Left renal pelvis (tissue), 4 donors: ENCODE measurements at places on chromosomes 13 and 19.

DNA sequence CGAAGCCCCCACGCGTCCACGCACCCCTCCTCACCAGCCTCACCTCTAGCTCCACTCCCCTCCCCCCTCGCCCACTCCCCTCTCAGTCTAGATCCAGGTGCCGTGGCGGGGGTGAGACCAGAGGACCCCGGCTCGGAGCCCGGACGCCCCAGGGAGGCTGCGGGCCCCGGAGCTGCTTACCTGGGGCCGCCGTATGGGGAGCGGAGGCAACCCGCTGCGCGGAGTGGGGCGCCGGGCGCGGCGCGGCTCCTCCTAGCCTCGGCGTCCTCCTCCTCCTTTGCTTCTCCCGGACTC, 353 bp downstream of the ENOX1 start:
- no peak for DNase-seq

DNA sequence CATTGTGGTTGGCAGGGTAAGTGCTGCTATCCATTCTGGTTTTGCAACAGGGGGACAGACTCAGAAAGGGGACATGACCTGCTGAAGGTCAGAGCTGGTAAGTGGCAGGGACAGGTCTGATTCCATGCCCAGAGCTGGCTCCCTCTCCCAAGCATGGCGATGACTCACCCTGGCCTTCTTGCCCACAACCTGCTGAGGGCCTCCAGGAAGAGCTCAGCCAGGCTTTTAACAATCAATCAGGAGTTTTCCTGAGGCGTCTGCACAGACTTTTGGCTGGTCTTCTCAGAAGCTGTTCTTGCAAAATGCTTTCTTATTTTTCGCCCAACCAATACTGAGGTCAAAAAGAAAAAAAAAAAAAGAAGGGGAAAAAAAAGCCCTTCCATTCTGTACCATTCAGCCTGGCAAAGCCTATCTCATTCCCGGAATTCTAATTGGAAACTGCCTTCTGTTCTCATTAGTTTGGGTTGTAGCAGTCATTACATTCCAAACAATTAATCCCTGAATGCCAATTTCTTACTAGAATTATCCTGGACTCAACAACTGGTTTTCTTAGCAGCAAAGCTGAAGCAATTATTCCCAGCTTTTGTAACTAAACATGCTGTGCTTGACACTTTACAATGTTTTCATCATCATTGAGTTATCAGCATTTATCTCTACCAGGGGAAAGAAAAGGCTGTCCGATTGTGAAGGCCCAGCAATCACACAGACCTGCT, 17.7 kb downstream of the SIAH3 start:
- DNase-seq, result no peak

- DNase-seq, result no peak
Observed at GRCh38 chr13:23504180-23504579, 66.0 kb upstream of the TNFRSF19 start.

DNA sequence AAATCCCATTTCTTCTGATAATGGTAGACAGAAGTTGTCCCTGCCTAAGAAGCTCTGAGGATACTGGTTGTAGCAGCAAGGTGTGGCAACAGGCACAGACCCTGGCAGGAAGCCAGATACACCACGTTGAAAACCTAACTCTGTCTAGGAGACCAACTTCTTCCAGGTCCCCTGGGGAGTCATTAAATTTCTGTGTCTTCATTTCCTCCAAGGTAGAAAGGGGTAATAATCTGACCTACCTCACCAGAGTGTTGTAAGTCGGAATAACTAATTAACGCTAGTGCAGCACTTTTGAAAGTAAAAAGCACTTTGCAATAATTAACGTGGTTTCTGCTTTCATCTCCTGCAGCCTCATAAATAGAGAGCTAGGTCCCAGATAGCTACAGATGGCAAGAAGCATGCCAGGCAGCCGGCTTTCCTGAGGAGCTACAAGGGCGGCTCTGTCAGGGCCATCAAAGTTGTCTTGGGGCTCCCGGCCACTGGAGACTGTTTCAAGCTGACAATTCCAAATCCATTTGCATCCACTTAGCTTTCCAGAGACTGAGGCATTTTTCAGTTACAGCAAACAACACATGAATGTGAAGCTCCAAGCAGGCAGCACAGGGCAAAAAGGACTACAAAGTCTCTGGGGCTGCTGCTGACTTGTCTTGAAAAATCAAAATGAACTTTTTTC, 176.2 kb downstream of the FOXO1 start:
- DNase-seq, result no peak

DNA sequence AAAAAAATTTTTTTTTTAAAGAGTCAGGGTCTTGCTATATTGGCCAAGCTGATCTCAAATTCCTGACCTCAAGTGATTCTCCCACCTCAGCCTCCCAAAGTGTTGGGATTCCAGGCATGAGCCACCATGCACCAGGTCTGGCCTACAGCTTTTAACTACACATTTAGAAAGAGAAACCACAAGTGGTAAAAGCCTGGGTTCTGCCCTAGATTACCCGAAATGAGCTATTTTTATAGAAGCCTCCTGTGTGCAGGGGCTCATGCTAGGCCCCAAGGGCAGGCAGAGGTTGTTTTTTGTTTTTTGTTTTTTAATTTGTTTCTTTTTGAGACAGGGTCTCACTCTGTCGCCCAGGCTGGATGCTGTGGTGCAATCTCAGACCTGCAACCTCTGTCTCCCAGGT, 14.0 kb upstream of the MYADM start:
- no peak for DNase-seq

- DNase-seq, result no peak
Observed at GRCh38 chr13:88483202-88483601, 812.0 kb downstream of the SLITRK5 start.

DNA sequence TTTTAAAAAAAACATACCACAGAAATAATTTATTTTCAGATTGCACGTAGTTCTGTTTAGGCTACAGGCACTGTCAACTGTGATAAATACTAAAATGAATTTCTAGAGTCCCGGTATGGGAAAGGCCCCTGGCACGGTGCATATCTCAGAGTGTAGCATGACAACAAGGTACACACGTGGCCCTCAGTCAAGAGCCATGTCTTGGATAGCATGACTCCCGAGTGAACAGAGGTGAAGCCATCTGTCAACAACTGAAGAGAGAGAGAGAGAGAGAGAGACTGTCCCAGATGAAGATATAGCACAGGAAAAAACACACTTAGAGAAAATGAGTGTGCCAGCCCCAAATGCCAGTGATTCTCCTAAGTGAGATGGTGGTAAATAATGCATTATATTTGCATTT, 297.5 kb downstream of the MYO16 start:
- DNase-seq, result no peak

DNA sequence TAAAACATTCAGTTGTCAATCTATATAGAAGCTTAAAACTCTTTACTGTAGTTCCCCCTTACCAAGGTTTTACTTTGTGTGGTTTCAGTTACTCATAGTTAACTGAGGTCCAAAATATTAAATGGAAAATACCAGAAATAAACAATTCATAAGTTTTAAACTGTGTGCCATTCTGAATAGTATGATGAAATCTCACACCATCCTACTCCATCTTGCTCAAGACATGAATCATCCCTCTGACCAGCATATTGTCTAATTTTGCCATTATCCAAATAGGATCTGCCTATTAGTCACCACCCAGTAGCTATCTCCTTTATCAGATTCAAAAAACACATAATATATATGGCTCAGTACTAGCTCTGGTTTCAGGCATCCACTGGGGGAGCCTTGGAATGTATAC, 22.4 kb downstream of the ZNF571 start:
- DNase-seq, result no peak

DNA sequence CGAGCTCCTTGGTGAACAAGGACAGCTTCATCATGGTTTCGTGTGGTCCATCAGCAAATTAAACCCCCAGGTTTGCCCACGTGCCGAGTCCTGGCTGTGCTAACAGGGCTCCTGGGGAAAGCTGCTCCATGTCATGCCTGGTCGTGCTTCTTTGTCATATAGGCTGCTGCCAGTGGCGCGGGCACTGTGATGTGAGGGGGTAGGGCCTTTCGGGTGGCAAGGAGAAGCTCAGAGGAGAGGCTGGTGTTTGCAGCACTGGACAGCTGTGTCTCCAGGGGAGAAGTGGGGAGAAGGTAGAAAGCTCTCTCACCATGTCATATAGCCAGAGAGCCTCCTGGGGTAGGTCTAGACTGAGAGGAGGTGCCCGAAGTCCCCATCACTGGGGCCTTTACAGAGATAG, 13.3 kb downstream of the VSTM2B start:
- no peak for DNase-seq

GRCh38 chr13:113875837-113876281, 12.0 kb upstream of the GAS6 start:
- DNase-seq, result no peak

GRCh38 chr13:101521371-101521770, 68.9 kb downstream of the ITGBL1 start:
- no peak for DNase-seq

- DNase-seq, result no peak
Observed at GRCh38 chr13:105220881-105221280, 1314.6 kb downstream of the EFNB2 start.

DNA sequence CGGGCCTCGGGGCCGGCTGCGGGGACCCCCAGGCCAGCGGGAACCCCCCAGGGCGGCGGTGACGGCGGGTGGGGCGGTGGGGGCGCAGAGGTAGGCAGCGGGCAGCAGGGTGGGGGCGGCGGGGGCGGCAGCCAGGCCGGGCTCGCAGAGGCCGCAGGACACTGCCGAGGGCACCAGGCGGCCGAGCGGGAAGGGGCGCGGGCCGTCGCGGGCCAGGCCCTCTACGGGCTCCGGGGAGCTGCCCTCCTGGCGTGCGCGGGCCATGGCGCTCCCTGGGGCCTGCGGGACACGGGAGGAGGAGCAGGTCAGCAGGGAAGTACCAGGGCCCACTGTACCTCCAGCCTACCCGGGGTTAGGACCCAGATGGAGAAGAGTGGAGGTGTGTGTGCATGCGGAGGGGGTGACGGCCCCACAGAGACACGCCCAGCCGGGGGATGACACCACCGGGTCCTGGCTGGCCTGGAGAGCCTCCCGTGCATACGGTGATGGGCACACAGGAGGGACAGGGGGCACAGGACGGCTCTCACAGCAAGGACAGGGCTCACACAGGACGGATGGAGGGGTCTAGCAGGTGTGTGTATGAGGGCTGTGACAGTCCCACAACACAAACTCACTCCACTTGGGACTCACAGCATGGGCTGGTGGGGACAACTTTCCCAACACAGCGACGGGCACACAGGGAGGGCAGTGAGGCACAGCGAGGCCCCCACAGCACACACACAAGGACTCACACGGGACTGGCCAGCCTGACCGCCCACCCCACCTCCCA, 2.6 kb downstream of the BBC3 start:
- no peak for DNase-seq

GRCh38 chr19:29285187-29285687, 72.3 kb upstream of the UQCRFS1 start:
- no peak for DNase-seq

GRCh38 chr13:26183416-26183815, 38.7 kb downstream of the RNF6 start:
- DNase-seq, result no peak

DNA sequence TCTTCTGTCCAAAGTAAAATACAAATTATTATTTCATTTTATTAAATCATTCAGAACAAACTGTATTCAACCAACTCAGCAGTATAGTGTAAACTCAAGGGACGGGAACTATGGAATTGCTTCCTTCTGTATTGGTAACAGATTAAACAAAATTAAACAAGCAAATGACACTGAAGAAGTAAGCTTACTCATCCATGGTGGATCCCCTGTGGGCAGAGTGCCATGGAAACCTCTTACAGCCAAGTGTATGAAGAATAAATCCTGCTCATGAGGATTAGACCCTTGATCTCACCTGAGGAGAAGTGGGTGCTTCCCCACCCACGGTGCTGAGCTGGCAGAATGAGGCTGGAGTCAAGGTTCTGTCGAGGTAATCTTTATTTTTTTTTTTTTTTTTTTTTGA, 18.0 kb upstream of the RFXAP start:
- no peak for DNase-seq

GRCh38 chr13:35598233-35598632, 121.7 kb upstream of the MAB21L1 start:
- DNase-seq, result no peak

DNA sequence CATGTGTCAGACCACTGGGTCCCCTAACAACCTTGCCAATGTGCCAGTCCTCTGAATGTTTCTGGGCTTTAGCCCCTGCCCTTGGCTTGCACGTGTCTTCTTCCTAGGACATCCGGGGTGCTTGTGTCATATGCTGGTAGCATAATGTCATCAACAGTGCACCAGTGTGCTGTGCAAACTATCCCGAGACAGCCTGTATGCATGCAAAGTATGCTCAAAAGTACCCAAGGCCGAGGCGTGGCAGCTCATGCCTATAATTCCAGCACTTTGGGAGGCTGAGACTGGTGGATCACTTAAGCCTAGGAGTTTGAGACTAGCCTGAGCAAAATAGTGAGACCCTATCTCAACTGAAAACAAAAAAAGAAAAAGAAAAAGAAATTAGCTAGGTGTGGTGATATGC, 20.8 kb upstream of the C19orf12 start:
- no peak for DNase-seq

DNA sequence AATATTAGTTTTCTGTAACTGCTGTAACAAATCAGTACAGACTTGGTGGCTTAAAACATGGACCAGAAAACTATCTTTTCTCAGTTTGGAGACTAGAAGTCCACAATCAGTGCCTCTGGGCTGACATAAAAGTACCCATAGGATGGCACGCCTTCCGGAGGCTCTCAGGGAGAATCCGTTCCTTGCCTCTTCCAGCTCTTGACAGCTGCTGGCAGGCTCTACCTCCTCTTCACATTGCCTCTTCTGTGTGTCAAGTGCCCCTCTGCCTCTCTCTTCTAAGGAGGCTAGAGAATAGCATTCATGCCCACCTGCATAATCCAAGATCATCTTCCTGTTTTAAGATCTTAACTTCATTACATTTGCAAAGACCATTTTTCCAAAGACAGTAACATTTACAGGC, 1194.2 kb downstream of the EFNB2 start:
- no peak for DNase-seq

- no peak for DNase-seq
Observed at GRCh38 chr19:38744298-38744681, at the start of gene CAPN12. TSS of gene CAPN12 (minus strand) at chr19:38744474. CDS start at chr19:38744165, 309 bp downstream.

GRCh38 chr13:41159174-41159573, 26.6 kb upstream of the KBTBD6 start:
- DNase-seq, result no peak

DNA sequence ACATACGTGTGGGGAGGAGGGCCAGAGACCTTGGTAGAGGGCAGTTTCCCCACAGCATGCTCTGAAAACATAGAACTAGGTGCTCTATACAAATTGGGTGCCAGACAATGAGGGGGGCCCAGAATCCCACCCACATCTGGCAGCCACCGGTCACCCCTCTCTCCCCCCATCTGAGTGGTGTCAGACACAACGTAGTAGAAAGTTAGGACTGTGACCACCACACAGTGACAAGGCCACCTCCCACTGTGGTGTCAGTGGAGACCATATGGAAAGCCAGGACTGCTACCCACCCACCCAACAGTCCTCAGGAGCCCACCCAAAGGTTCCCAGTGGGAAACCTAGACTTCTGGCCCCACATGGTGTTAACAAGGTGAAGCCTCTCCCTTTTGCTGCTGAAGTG, 2.1 kb upstream of the ATP4B start:
- DNase-seq, result no peak

GRCh38 chr19:2923510-2923909, 21.3 kb downstream of the ZNF77 start:
- no peak for DNase-seq
